ENCODE measurements at places on chromosomes 3 and 15. TPM values are rescaled to one million over a fixed set of nuclear protein-coding genes. Genes with fewer than 3 reads are reported as not detected.

DNA sequence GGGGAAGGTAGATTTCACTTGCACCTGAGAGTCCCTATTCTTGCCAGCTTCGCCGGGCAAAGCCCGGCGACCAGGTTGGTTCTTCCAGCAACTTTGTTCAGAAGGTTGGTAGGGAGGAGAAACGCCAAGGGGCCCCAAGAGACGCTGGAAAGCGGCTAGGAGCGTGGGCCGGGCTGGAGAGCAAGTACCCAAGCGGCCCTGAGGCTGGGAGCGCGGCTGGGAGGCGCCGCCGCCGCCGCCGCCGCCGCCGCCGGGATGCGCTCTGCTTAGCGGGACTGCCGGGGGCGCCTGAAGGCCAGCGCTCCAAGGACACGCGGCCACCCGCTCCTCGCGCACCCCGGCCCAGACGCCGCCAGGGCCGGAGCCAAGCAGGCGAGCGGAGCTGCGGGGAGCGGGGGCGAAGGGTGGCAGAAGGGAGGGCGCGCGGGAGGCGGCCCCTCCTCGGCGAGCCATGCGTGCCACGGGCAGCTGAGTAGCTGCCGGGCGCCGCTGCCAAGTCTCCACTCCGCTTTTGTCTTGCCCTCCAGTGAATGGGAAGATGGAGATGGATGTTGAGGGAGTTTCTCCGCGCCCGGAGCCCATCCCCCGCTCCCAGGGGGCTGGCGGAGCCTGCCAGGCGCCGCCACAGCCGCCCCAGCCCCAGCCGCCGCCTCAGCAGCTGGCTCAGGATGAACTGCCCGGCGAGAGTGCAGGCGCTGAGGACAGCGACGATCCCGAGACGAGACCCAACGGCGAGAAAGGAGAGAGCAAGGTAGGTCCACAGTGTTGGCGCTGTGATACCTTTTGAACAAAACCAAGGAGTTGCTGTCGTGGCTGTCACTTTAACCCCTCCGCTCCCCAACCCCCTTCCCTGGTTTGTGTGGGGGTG lies 227.4 kb upstream of the AZI2 start:
- no peak for DNase-seq

The VILL gene
- total RNA-seq, result 1.2 TPM

DNA sequence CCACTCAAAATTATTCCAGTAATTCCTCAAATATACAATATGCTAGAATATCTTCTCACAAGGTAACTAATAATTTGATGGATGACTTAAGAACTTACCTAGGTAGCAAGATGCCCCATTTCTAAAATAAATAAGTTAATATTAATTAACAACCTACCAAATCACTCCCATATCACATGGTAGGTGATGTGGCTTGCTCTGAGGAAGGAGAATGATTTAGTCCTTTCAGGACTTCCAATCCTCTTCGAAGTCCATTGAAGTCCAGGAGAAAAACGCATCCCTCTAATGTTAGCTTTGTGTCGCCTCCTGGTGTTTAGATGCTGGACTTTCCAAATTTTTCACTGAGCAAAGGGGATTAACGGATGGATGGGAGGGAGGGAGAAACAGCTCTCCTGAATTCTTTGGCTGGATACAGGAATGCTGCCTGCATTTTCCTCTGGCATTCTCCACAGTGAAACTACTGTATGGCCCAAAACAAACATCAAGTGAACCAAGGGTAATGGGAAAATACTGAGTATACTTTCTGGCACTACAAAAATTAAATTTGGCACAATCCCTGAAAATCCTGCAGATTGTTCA lies 58.6 kb downstream of the PRICKLE2 start:
- peak; percentile 35 for DNase-seq

DNA sequence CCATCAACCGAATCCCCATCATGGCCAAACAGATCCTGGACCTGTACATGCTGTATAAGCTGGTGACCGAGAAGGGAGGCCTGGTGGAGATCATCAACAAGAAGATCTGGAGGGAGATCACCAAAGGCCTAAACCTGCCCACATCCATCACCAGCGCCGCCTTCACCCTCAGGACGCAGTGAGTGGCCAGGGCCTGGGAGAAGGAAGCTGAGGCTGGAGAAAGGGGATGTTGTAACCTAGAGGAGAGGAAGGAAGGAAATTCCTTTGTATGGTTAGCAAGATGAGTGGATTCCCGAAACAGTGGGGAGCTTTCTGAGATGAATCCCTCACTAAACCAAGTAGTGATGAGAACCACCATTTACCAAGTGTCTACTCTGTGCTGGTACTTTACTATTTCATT lies 25.8 kb upstream of the CLK3 start:
- no peak for DNase-seq

DNA sequence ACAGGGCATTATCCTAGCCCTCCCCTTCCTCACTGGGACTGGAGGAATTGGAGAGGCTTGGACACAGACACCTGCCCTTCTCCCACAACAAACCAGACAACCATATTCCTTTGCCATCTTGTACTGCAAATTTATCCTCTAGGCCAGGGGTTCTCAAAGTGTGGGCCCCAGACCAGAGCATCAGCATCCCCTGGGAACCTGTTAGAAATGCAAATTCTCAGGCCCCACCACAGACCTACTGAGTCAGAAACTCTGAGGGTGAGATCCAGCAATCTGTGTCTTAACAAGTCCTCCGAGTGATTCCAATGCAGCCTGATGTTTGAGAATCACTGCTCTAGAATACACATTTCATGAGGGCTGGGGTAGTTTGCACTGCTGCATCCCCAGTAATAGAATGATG lies 115.4 kb downstream of the OXNAD1 start:
- no peak for DNase-seq

- DNase-seq, result no peak
Measured at GRCh38 chr3:99319961-99320360, 318.4 kb upstream of the COL8A1 start.

- no peak for DNase-seq
Measured at GRCh38 chr3:74303711-74304110, 310.7 kb downstream of the CNTN3 start.

- DNase-seq, result no peak
Measured at GRCh38 chr3:51830836-51831385, 30.5 kb upstream of the IQCF2 start.

DNA sequence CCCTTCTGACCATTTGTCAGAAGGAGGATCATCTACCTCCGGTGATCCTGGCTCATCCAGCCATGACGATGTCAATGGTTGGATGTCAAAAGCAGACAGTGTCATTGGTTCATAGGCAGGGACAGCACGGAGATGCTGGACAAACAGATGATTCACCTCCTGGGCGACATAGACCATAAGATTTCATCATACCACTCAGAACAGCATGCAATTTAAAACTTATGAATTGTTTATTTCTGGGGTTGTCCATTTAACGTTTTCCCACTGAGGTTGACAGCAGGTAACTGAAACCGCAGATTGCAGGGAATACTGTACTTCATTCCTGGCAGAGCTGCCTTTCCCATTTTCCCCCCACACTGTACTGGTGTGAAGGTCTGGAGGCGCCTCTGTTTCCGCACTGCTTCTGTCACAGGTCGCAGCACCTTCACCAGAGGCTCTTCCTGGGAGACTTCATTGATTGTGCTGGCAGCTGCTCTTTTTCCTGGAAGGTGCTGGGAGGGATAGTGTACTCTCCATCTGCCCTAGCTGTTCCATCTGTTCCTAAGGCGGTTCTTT lies 32.5 kb upstream of the TMOD3 start:
- DNase-seq, result peak; percentile 77

- no peak for DNase-seq
Measured at GRCh38 chr15:51613951-51614350, 8.6 kb downstream of the DMXL2 start.

The RTP4 gene
- total RNA-seq, result not detected

DNA sequence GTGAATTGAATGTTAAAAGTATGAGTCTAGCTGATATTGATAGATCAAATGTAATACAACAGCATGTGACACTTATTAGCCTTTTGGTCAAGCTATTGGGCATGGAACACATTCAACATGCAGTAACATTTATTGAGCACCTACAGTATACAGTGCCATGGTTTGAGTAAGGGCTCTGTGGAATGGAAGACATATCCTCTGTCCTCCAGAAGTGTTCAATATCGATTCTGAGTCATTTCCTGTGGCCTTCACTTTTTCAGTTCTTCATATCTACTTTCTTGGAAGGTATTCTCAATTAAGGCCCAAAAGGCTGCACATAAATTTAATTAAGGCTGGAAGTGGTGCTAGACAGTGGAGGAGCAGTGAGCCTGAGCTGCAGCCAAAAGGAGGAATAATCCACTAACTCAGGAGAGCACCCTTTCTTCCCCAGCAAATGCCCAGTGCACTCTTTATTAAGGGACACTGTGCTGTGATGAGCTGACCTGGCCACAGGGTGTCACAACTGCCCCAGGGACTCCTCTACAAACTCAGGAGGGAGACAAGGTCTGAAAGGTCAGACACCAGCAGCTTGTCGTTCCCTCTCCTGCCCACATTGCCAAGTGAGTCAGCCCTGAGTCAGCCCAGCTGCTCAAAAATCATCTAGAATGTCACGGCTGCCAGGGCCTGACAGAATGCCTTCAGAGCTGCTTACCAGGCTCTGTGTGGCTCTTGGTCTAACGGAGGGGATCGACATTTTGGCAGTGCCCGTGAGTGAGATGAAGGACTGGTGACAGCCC lies 544.8 kb downstream of the AGBL1 start:
- DNase-seq, result peak; percentile 87

DNA sequence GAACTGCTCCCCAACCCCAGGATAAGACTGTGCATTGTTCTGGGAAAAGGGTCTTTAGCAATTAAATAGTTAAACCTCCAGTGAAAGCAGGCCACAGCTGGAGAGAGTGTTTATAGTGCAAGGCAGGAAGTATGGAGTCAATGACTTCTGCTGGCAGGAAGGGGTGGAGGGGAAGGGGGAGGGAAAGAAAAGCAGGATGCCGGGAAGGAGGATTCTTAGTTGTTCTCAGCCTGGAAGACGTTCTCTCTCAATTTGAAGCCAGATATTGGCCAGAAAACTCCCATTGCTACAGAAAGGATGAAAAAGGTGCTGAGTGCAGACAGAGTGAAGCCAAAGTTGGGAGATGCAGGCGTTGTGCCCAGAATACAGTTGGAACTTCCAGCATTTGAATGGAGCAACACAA lies 35.7 kb upstream of the ACTL6A start:
- DNase-seq, result no peak
